NCI-H69 (cell line): ENCODE measurements at places on chromosomes 1 and 21.

GRCh38 chr1:229070168-229070567 is 200.7 kb upstream of the RAB4A start:
- peak; percentile 98 for DNase-seq

DNA sequence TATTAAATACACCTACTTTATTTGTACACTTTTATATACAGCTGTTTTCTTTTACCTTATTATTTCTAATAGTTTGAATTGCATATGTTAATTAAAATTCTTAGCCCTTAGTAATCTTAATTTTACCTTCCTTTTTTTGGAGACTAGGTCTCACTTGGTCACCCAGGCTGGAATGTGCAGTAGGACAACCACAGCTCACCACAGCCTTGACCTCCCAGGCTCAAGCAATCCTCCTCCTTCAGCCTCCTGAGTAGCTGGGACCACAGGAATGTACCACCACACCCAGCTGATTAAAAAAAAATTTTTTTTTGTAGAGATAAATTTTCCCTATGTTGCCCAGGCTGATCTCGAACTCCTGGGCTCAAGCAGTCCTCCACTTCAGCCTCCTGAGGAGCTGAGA is 15.0 kb upstream of the SDC3 start:
- DNase-seq: no peak

DNA sequence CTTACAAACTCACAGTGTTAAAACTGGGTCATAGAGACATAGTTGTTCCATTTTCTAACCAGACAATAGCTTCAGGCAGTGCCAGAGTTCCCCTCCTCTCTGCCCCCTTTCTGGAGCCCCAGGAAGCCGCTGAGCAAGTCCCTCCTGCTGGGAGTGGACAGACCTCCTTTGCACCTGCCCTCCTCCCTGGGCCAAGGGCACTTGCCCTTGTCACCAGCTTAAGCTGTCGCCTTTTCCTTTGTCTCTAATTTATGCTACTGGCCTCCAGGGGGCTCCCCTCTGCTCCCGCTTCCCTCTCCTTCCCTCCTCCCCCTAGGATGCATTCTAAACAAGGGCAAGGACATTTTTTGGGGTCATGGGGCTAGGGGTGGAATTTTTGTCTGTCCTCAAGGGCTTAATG is 182.4 kb downstream of the MIS18A start:
- peak; percentile 69 for DNase-seq

GRCh38 chr1:108847494-108847893 is 9.4 kb downstream of the AKNAD1 start:
- peak; percentile 19 for DNase-seq

DNA sequence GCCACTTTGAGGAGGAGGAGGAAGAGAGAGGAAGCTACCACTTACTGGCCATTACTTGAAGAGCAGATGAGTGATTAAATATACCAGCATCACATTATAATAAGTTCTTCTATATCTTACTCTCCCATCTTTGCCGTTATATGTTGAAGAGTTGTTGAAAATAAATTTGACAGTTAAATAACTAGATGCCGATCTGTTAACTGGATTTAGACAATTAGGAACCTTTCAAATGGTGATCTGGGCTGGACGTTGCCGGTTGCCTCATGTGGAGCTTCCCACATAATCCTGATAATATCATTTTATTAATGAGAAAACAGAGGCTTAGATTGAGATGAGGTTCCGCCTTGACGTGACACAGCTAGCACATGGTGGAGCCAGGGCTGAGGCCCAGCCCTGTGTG is 147.0 kb downstream of the SDCCAG8 start:
- DNase-seq: no peak

GRCh38 chr1:29148656-29149491 is 25.2 kb upstream of the TMEM200B start:
- no peak for DNase-seq

DNA sequence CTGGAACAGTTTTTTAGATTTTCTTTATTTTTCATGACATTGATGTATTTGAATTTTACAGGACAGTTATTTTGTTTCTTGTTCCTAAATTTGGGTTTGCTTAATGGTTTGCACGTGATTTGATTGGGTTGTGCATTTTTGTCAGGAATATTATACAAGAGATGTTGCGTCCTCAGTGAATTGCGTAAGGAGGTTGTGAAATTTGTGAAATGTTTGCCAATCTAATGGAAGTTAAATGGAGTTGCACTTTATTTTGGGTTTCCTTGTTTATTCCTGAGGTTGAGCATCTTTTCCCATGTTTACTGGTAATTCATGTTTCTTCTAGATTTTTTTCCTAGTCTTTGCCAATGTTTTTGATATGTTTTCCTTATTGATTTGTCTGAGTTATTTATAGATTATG is 19.9 kb downstream of the ZNF648 start:
- no peak for DNase-seq
